GM23338 (cell line): ENCODE measurements at places on chromosomes 4 and X.

DNA sequence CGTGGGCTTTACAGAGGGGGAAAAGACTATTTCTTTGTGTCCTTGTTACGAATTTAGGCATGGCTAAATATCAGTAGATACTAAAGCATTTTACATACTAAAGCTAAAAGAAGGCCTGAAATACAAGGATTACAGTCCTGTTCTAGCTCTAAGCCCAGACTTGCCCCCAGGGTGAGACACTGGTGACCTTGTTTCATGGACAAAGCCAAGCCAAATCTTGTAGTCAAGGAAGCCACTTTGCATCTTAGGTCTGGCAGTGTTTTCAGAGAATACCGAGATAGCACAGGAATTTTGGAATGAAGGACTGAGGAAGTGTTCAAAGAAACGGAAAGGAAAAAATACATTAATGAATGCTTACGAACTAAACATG lies 733 bp upstream of the G3BP2 start:
- DNase-seq = peak; percentile 28

DNA sequence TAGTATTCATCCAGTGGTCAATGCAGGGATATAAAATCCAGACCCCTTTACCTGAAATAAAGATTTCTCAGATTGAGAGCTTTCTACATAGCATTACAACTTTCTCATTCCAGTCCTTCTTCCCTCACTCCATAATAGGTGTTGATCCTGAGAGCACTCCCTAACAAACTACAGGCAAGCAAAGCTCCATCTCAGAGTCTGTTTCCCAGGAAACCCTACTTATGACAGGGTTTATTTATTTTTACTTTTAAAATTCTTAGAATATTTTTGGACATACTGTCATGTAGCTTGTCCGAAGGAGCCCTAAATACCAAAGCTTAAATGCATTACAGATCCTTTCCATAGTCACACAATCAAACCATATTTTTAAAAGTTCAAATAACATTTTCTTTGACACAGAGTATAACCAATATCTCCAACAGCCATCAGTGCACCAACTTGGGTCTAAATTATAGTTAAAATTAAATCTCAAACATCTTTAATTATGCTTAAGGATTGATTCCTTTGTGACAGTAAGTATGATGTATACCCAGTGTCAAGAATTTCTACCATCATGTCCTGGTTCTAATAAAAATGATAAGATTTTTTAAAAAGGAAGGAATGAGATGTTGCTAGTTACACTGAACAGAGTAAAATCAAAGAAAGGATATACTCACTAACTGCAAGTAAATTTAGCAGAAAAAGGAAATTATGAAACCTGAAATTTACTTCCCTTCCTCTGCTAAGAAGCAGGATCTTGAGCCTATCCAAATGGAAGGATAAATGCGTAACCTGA lies 580.4 kb upstream of the ADGRL3 start:
- no peak for DNase-seq

DNA sequence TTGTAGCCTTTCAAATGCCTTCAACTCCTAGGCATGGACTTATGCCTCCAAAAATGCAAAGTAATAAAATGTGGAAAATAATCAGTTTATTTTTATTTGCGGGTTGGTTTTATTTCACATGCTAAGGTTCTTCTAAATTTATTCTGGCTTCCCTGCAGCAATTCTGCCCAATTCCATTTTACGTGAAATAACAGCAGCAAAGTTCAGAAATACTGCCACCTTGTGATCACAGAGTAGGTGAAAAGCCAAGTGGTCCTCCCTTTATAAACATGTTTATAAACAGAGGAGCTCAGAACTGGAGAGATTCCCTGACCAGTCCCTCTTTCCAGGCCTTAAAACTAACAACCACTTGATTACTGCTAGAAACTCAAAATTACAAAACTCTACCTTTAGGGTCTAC lies 14.7 kb upstream of the DCHS2 start:
- DNase-seq = peak; percentile 73

- DNase-seq = no peak
These were observed 12.9 kb downstream of the PALLD start for GRCh38 chr4:168509786-168510185.

DNA sequence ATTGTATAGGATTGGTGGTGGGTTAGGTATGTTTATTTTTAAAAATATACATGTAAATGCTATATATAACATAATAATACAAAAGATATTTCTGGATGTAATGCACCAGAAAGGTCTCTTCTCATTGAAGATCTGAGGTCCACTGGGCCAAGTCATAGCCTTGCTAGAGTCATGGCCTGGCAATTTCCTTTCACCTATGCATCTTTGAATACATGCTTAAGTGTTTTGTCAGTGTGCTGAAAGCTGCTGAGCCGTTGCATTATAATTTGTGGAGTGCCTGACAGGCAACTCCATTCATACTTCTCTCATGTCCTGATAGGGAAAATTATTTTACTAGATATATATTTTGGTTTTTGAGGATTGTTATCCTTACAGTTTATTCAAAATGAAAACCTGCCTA lies 410.2 kb upstream of the CT83 start:
- DNase-seq = no peak

GRCh38 chr4:125283707-125284279 lies 31.0 kb upstream of the FAT4 start:
- peak; percentile 36 for DNase-seq

- DNase-seq = peak; percentile 47
These were observed 13.8 kb upstream of the HPGDS start for GRCh38 chr4:94356444-94356843.

DNA sequence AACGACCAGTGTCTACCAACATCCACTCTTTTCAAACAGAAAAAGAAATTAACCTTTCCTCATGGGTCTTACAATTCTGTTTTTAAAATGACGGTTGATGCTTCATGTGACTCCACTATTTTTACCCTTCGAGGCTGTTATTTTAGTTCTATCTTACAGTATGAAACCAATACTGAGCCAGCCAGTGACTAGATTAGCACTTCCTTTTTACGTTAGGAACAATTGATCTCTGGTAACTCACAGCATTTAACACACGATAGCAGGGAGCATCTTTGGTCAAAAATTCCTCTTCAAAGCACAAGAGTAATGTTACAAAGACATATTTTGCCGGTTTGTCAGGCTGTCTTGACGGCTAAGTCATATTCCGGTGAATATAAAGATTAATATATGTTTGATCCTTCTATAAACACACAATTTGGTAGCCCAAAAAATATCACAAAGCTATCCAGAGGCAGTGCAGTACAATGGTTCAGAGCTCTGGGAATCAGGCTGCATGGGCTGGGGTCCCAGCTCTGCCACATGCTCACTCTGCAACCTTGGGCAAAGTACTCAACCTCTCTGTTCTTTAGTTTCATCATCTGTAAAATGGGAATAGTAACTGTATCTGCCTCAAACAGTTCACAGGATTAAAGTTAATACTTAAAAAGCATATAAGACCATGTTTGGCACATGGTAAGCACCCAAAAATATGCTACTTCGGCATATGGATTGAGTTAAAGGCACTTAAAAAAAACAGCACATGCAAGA lies 62.9 kb upstream of the TXK start:
- no peak for DNase-seq

DNA sequence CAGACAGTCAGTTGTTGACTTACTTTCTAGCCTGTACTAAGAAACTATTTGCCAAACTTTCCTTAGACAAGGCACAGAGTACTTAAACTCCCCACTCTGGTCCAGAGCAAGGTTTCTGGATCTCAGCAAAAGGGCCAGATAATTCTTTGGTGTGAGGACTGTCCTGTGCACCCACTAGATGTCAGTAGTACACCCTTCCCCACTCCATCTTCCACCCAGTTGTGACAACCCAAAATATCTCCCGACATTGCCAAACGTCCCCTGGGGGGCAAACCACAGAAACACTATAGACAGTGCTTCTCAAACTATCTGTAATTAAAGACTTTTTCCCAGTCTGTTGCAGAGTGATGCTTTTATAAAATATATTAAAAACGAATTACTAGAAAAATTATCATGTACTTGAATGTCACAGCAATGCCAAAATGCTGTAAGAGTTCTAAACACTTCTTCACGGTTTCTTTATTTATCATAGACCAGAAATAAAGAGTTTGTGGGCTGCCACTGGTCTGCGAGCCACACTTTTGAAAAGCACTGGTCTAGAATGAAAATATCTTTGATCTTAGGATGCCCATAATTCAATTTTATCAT lies 203.5 kb downstream of the PRDM5 start:
- peak; percentile 65 for DNase-seq

- peak; percentile 53 for DNase-seq
These were observed 1414.0 kb upstream of the AGA start for GRCh38 chr4:178856139-178856800.

DNA sequence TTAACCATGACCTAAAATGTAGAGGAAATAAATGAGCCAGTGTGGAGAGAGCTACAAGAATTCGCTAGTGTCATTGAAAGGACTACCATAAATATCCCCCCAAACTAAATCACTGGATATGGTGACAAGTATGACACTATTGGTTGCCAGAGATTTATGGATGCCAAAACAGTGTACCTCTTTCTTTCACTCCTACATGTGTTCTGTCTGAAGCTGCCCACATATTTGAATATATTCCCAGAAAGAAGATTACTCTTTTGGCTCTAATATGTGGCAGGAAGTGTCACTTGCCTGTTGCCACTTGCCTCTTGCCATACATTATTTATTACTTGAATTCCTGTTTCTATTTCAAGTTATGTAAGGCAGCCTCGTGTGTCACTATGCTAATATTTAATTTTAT lies 1573.6 kb downstream of the TECRL start:
- DNase-seq = no peak

GRCh38 chr4:6575503-6576240 lies 683 bp downstream of the MAN2B2 start:
- peak; percentile 16 for DNase-seq

GRCh38 chr4:87669373-87669772 lies 19.3 kb downstream of the DMP1 start:
- DNase-seq = no peak

GRCh38 chr4:126264839-126265238 lies 950.1 kb downstream of the FAT4 start:
- no peak for DNase-seq

GRCh38 chr4:47109379-47109778 lies 78.0 kb downstream of the GABRB1 start:
- DNase-seq = peak; percentile 20

DNA sequence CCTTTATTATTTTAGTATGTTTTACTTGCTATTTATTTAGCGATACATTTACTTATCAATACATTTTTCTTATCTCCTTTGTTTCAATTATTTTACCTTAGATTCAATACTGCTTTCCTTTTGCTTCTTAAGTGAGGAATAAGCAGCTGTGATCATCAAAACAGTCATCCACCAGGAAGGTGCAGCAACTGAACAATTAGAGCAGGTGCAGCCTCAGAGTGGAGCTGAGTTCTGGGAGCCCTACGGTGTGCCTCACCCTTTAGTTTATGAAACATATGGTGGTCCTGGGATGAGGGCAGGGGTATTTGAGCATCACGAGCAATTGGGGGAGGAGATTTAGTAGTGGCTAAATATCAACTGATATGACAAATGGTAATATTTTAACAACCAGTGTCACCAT lies 111.0 kb downstream of the FRYL start:
- DNase-seq = no peak

DNA sequence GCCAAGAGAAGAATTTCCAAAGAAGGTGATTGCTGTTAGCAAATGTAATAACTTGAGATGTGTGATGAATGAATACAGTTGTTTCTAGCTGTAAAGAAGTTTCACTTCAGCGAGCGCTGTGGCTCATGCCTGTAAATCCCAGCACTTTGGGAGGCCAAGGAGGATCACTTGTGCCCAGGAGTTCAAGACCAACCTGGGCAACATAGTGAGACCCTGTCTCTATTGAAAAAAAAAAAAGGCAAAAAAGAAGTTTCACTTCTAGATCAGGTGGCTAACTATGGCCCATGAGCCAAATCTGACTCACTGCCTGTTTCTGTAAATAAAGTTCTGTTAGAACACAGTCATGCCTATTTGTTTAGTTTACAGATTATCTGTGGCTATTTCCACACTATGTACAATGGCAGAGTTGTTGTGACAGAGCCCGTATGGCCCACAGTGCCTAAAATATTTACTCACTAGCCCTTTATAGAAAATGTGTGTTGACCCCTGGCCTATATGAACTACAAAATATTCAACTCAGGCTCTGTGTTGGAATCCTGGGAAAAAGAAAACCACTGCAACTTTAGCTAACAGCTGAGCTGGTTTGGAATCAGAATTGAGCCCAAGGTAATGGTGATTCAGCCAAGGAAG lies 54.1 kb upstream of the PRPS1 start:
- no peak for DNase-seq

DNA sequence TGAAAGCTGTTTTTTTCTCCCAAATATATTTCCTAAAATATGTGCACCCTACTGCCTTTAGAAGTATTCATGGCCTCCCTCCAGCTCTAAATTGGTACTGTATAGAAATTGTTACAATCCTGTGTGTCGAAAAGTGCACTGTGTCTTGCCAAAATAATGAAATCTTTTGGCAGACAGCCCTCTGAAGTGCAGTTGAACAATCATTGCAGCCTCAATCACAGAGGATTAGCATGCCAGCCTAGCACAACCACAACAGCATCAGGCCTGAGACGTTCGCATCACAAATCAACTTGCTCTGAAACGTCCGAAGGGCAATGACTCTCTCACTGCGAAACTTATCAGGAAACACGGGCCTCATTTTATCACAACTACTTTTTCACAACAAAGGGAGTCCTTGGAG lies 99.0 kb downstream of the ANOS1 start:
- DNase-seq = peak; percentile 17

DNA sequence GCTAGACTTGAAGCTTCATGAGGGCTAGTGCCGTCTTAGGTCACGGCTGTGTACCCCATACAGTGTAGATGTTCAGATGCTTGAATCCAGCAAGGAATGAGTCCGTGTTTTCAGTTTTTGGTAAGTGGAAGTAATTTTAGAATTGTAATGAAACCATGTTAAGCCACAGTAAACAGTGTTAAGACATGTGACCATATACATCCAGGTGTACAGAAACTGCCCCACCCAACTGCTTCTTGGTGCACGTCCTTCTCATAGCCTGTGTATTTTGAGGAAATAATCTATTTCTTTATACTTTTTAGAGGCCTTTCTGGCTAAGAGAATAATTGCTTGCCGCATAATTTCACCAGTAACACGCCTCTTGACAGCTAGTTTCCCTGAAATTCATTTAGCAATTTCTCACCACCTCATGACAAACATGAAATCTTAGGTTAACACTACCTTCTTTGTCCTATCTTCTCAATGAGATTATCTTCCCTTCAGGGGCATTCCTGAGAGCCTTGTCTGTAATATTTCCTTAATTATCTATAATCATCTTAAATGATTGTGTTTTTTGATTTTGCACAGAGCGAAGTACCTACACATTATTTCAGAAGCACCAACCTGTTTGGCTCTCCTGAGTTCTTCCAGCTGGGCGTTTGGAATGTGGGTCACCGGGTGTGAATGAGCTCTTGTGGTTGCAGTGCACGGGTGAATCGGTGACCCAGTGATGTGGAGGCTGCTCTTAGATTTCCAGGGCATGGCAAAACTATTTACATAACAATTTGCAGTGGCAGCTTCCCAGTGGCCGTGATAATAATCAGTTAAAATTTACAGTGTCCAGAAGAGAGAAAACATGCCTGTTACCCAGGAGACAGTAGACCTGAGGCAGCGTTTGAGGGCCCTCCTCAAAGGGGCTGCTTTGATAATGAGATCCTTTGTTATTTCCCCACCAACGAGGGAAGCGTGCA lies 50.2 kb upstream of the TADA2B start:
- no peak for DNase-seq

- DNase-seq = no peak
These were observed 132.2 kb upstream of the KIT start for GRCh38 chr4:54525602-54526001.
